ENCODE measurements at places on chromosomes 2 and 18. TPM values are rescaled to one million over a fixed set of nuclear protein-coding genes. Genes with fewer than 3 reads are reported as not detected.

- H3K27me3 ChIP-seq: no peaks in the 10 kb centered on the region
- H3K4me3 ChIP-seq: no peak overlapping the region
- no peak overlapping the region for H3K27ac ChIP-seq
- peaks cover 2% of the 10 kb centered on the region for H3K4me1 ChIP-seq
- no peaks in the 10 kb centered on the region for H3K36me3 ChIP-seq
These were observed 238.5 kb upstream of the FBXO11 start for GRCh38 chr2:48144777-48145176.

- H3K36me3 ChIP-seq: no peaks in the 10 kb centered on the region
- peaks cover 7% of the 10 kb centered on the region for H3K4me1 ChIP-seq
- no peak overlapping the region for H3K4me3 ChIP-seq
- H3K27ac ChIP-seq: no peak overlapping the region
These were observed 32.8 kb downstream of the INSIG2 start for GRCh38 chr2:118121101-118121500.

DNA sequence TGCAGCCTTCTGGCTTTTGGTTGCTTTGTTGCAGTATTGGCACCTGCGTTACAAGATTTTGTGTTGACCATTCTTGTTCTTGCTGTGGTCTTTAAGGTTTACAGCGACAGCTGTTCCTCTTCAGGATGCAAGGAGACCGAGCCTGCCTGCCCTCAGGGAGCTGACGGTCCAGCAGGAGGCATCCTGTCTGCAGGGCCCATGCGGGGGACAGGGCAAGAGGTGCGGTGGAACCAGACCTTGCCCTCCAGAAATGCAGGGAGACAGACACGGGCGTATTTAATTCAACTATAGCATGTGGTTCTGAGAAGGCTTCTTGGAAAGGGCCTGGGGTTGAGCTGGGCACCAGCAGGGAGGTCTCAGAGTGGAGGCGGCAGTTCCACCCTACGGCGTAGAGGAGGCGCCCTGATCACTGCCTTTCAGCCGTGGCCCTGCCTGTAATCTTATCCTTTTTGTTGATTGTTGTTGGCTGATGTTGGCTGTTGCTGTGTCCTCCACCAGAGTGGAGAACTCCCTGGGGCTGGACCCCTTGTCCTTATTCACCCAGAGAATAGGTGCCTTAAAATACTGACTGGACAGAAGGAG, 71.7 kb downstream of the HPCAL1 start:
- H3K4me3 ChIP-seq: no peak overlapping the region
- no peaks in the 10 kb centered on the region for H3K36me3 ChIP-seq
- peak; percentile 69 for DNase-seq
- no peak overlapping the region for H3K27ac ChIP-seq

DNA sequence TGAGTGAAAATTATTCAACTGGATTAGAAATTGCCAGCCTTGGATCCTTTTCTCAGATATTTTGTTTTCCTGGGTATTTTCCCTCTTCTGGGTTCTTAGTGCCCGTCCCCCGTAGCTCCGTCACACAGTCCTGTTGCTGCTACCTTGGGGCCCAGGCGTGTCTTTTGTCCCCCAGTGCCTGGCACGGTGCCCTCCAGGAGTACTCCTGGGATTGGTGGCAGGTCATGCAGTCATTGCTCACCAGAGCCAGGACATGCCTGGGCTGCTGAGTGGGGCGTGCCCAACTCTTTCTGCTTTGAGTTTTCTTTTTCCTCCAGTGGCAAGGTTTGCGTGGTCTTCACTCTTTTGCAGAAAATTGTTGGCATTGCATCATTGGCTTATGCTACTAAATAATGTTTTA, 275.2 kb downstream of the AGAP1 start:
- DNase-seq: peak; percentile 15
- no peaks in the 10 kb centered on the region for H3K27me3 ChIP-seq
- H3K4me3 ChIP-seq: no peak overlapping the region
- peaks cover 4% of the 10 kb centered on the region for H3K4me1 ChIP-seq
- no peak overlapping the region for H3K27ac ChIP-seq

DNA sequence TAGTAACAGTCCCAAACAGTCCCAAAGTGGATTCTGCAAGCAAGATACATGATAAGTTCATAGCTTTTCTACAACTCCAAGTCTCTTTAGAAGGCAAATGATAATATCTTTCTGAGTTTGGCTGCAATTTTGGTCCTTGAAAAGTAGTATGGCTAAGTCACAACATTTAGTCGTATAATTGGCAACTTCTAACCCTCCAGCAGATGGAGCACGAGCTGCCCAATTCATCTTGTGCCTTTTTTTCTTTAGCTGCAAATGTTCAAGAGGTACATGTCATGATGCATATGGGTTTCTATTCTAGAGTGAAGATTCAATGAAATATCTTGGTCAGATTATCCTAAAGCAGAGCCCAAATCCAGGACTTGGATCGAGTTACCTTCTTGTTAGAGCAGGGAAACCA, 127.0 kb upstream of the KLHL14 start:
- H3K27ac ChIP-seq: no peak overlapping the region
- DNase-seq: no peak
- no peaks in the 10 kb centered on the region for H3K4me1 ChIP-seq
- no peaks in the 10 kb centered on the region for H3K27me3 ChIP-seq
- H3K36me3 ChIP-seq: no peaks in the 10 kb centered on the region
- H3K4me3 ChIP-seq: no peak overlapping the region

GRCh38 chr2:237943395-237944094, 23.3 kb upstream of the UBE2F start:
- no peak overlapping the region for H3K27ac ChIP-seq
- peaks cover 7% of the 10 kb centered on the region for H3K4me1 ChIP-seq
- H3K4me3 ChIP-seq: no peak overlapping the region
- no peak for DNase-seq

GRCh38 chr2:201413143-201413542, 38.1 kb downstream of the TRAK2 start:
- no peak overlapping the region for H3K27ac ChIP-seq
- no peaks in the 10 kb centered on the region for H3K36me3 ChIP-seq
- no peaks in the 10 kb centered on the region for H3K27me3 ChIP-seq

GRCh38 chr2:19895535-19895934, 6.2 kb downstream of the TTC32 start:
- H3K4me3 ChIP-seq: no peak overlapping the region
- no peak for DNase-seq
- H3K4me1 ChIP-seq: peaks cover 3% of the 10 kb centered on the region
- H3K36me3 ChIP-seq: no peaks in the 10 kb centered on the region
- no peak overlapping the region for H3K27ac ChIP-seq
- H3K27me3 ChIP-seq: no peaks in the 10 kb centered on the region

GRCh38 chr2:53265544-53266299, 501.9 kb upstream of the CHAC2 start:
- H3K27ac ChIP-seq: peak overlapping the region; percentile 76
- no peak overlapping the region for H3K4me3 ChIP-seq

GRCh38 chr2:66362701-66363100, 72.2 kb upstream of the MEIS1 start:
- peaks cover 13% of the 10 kb centered on the region for H3K4me1 ChIP-seq
- no peak overlapping the region for H3K27ac ChIP-seq
- no peaks in the 10 kb centered on the region for H3K27me3 ChIP-seq
- DNase-seq: no peak

- no peak overlapping the region for H3K4me3 ChIP-seq
- H3K27me3 ChIP-seq: no peaks in the 10 kb centered on the region
- no peaks in the 10 kb centered on the region for H3K4me1 ChIP-seq
- H3K27ac ChIP-seq: no peak overlapping the region
These were observed 45.3 kb upstream of the AP1S3 start for GRCh38 chr2:223882715-223883114.

DNA sequence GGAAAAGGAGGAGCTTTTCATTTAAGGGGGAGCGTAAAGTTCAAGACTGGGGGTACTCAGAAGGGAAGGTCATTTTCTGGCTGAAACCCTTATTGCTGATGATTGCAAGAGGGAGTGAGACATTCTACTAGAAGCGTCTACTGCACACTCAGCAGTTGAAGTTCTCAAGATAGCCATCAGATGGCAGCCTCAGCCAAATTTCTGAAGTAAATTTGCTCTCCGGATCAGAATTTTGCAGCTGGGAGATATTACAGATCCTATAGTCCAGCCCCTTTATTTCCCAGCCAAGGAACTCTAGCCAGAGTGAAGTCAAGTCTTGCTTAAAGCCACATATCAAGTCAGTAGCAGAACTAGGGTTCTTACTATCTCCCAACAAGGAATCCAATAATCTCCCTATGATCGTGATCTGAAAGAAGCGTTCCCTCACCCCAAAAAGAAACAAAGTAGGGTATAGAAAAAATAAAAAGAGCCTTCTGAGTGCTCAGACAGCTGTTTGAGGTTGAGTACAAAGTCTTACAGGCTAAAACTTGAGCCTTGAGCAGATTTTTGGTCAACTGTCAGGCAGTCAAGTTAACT, 24.0 kb downstream of the RAX start:
- H3K27me3 ChIP-seq: peaks cover 9% of the 10 kb centered on the region
- no peaks in the 10 kb centered on the region for H3K36me3 ChIP-seq
- H3K27ac ChIP-seq: no peak overlapping the region
- H3K4me1 ChIP-seq: peaks cover 7% of the 10 kb centered on the region
- no peak overlapping the region for H3K4me3 ChIP-seq

DNA sequence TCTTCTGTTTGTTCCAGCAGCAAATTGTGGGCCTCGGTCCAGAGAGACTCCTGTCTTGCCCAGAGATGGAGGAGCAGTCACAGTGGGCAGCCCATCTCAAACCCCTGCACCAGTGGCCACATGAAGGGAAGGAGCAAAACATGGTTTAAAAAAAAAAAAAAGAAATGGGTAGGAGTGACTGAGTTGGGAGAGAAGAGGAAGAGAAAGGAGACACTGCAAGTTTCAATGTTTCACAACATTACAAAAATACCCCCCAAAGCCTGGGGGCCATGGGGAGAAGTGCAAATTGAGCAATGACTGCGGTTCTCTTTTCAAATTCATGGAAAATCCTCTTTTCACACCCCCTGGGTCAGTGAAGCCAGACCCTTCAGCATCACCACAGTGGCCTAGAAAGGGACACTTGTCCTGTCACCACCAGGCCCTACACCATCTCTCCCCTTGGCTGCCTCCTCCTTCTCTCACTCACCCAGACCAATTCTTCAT, 117.1 kb downstream of the ZFP36L2 start:
- no peaks in the 10 kb centered on the region for H3K36me3 ChIP-seq
- no peaks in the 10 kb centered on the region for H3K27me3 ChIP-seq

- peak; percentile 77 for DNase-seq
- peaks cover 4% of the 10 kb centered on the region for H3K4me1 ChIP-seq
- no peak overlapping the region for H3K27ac ChIP-seq
These were observed 421 bp upstream of the CNTNAP5 start for GRCh38 chr2:124024561-124025170.

DNA sequence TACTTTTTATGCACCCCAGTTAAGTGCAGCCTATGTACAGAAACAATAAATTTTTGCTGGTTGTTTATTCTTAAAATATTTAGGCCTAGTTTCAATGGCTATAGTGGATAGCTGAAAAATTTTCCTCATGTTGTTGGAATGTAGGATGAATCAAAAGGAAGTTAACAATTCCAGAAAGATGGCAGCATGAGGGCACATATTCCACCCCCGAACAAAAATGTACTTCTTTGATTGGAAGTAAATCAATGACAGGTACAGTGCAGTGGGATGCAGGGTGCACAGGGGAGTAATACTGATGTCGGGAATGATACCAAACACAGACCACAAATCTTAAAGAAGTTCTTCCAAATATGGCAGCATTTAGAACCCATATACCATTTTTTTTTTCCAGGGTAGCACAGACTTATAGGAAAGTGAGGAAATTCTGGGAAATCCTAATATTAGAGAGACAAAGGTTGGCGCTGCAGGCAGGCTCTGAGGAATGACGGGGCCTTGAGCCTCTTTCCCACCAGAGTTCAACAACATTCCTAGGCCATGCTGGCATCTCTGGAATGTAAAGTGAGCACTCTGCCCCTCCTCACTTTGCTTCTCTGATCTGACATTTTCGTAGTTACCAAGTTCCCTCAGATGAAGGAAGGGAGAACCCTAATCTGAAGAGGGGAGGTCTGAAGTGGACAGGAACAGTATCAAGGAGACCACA, 36.6 kb upstream of the IKZF2 start:
- no peaks in the 10 kb centered on the region for H3K36me3 ChIP-seq
- peaks cover 4% of the 10 kb centered on the region for H3K4me1 ChIP-seq
- no peak overlapping the region for H3K4me3 ChIP-seq
- H3K27ac ChIP-seq: peak overlapping the region; percentile 92
- peak; percentile 87 for DNase-seq

DNA sequence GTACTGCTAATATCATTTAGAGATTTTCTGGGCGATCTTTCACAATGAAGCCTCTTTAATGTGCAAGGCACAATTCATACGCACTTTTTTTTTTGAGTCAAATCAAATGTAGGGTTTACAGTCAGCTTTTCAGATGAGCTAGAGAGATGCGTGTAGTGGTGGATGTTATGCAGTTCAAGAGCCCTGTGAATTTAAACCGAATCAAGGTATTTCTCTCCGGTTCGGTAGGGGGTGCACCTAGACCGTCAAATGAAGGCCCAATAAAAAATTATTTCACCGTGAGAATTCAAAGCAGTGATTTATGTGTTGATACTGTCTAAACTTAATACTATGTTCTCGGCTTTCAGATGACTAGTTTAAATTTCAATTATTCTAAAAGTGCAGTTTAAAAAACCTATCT, 1.1 kb downstream of the PTH2R start:
- H3K4me1 ChIP-seq: no peaks in the 10 kb centered on the region
- H3K27ac ChIP-seq: no peak overlapping the region
- H3K36me3 ChIP-seq: no peaks in the 10 kb centered on the region
- DNase-seq: peak; percentile 69

GRCh38 chr2:117222809-117223208, 591.7 kb upstream of the DDX18 start:
- H3K4me1 ChIP-seq: no peaks in the 10 kb centered on the region
- H3K4me3 ChIP-seq: no peak overlapping the region
- no peaks in the 10 kb centered on the region for H3K36me3 ChIP-seq
- H3K27me3 ChIP-seq: no peaks in the 10 kb centered on the region

- peaks cover 3% of the 10 kb centered on the region for H3K27me3 ChIP-seq
- peaks cover 20% of the 10 kb centered on the region for H3K36me3 ChIP-seq
- DNase-seq: no peak
- no peak overlapping the region for H3K4me3 ChIP-seq
These were observed 82.7 kb downstream of the MALT1 start for GRCh38 chr18:58753976-58754375.

- H3K36me3 ChIP-seq: no peaks in the 10 kb centered on the region
- peak; percentile 69 for DNase-seq
- no peaks in the 10 kb centered on the region for H3K4me1 ChIP-seq
- H3K27me3 ChIP-seq: no peaks in the 10 kb centered on the region
- H3K27ac ChIP-seq: no peak overlapping the region
- no peak overlapping the region for H3K4me3 ChIP-seq
These were observed 190.3 kb downstream of the RBM43 start for GRCh38 chr2:151071382-151071781.

- H3K4me1 ChIP-seq: peaks cover 8% of the 10 kb centered on the region
- H3K27me3 ChIP-seq: no peaks in the 10 kb centered on the region
- no peak overlapping the region for H3K27ac ChIP-seq
- no peak for DNase-seq
These were observed 129.7 kb downstream of the TGIF1 start for GRCh38 chr18:3579701-3580100.

The GAD1 gene
- 20.8 TPM for total RNA-seq

The AQP12B gene
- not detected for total RNA-seq

The GCG gene
- total RNA-seq: not detected

The MAPK4 gene
- total RNA-seq: 1.4 TPM

The AKAIN1 gene
- not detected for total RNA-seq
